SJSA1 (cell line): ENCODE measurements at places on chromosomes 5 and 9. TPM values are rescaled to one million over a fixed set of nuclear protein-coding genes. Genes with fewer than 3 reads are reported as not detected.

GRCh38 chr9:85925493-85925892, 15.5 kb upstream of the NAA35 start:
- DNase-seq, result no peak

FAM169A gene
- 16.5 and 21.9 TPM in 2 replicates for total RNA-seq

DNA sequence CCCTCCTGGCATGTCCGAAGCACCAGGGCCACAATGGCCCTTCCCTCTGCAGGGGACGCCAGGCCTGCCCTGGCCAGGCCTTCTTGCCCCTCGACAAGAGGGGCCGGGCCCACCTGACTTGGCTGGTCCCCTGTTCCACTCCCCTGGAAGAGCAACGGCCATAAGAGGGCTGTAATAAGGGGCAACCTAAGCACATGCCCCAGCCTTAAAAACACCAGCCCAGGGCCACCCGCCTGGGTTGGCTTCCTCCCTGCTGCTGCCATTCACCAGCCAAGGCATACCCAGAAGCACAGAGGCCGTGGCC, 8.5 kb downstream of the GFPT2 start:
- DNase-seq, result no peak

DNA sequence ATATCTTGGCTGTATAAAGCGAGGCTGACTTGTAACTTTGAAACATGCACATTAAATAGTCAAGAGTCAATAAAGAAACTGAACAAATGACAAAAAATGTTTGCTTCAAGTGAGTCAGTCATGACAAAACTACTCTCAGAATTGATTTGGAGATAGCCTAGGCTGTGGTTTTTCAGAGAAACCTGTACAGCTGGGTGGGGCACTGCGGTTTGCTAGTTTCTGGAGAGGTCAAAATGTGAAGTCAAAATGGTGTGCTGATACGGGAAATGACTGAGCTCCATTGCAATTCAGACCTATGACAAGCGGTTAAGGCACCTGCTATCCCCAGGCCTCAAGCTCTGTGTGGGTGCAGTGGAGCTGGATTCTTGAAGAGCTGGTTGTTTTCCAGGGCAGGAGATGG, 10.3 kb upstream of the CD180 start:
- DNase-seq, result peak; percentile 54

SAXO1 gene
- not detected in 2 replicates for total RNA-seq

- no peak for DNase-seq
Measured at GRCh38 chr5:61630908-61631307, 298.9 kb downstream of the ZSWIM6 start.

DNA sequence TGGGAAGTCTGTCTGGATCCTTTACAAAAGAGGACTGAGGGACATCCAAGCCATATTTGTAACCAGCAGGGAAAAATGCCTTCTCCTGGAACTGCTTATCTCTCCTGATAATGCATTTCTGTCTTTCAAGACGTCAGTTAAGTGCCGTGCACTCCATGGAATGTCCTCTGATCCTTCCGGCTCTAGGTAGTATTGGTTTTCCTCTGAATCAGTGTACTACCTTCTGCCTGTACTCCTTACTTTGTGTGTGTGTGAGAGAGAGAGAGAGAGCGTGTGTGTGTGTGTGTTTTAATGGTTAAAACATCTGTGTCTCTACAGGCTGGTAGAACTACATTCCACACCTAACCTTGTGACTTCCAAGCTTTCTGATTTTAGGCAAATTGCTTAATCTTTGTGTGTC, 89.9 kb downstream of the PIP5K1B start:
- DNase-seq, result no peak

- DNase-seq, result no peak
Measured at GRCh38 chr5:111551569-111552275, 39.4 kb upstream of the STARD4 start.
